Caco-2 (cell line): ENCODE measurements at places on chromosomes 4 and X. TPM values are rescaled to one million over a fixed set of nuclear protein-coding genes. Genes with fewer than 3 reads are reported as not detected.

GRCh38 chr4:142528433-142528832 is 317.7 kb downstream of the INPP4B start:
- DNase-seq = no peak

- no peak for DNase-seq
These were observed 189.1 kb downstream of the AFAP1 start for GRCh38 chr4:7750523-7750922.

DNA sequence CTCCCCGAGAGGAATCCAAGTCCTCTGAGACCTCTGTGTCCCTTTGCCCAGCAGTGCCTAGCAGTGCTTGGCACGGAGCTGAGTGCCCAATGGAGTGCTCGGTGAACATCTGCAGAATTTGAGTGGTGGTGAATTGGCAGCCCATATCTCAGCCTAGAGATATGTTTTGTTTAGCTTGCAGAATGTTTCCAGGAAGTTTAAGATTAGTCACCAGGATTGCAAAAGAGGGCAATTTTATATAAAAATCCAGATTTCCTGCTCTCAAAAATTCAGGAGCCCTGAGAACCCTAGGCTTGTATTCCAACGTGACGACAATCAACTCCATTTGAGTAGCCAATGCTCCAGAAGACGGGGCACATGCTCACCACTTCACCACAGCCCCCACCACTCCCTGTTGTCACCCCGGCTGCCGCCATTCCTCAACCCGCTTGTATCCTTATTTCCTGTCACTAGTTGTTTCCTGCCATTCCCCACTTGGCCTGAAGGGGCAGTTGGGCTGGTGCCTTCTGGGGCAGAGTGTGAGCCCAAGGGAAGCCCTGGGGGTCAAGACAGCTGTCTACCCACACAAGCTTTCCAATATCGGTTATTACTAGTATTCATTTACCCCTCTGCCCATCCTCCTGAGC is 116.9 kb downstream of the EFNB1 start:
- no peak for DNase-seq

DNA sequence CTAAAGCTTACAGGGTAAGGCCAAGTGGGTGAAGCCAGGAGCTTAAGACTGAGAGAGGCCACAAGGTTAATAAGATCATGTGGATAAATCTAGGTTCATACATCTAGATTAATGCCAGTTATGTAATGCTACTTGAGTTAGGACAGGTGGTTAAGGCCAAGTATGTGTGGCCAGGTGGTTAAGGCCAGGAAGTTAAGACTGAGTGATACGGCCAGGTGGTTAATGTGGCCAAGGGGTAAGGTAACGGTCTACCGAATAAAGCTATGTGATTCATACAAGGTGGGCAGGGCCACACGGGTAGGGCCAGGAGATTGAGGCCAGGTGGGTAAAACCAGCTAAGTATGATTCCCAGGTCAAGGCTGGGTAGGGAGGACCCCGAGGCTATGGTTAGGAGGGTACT is 223.0 kb downstream of the TACR3 start:
- DNase-seq = no peak

ART3 gene
- not detected in 2 replicates for total RNA-seq

USP26 gene
- total RNA-seq = not detected in 2 replicates

DNA sequence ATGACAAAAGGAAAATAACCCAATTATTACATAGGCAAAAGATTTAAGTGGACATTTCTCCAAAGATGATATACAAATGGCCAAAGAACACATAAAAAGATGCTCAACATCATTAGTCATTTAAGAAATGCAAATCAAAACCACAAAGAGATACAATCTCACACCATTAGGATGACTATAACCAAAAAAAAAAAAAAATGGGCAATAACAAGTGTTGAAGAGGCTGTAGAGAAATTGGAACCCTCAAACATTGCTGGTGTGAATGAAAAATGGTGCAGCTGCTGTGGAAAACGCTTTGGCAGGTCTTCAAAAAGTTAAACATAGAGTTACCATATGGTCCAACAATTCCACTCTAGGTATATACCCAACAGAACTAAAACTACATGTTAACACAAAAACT is 5.6 kb upstream of the PRDX4 start:
- DNase-seq = no peak

HS6ST2 gene
- 33.7 and 34.9 TPM in 2 replicates for total RNA-seq

APBB2 gene
- 80.7 and 88.6 TPM in 2 replicates for total RNA-seq

ETDA gene
- total RNA-seq = not detected in 2 replicates

- no peak for DNase-seq
These were observed 54.4 kb downstream of the MCUB start for GRCh38 chr4:109614466-109614865.

- DNase-seq = no peak
These were observed 857.2 kb downstream of the RPA4 start for GRCh38 chrX:97740886-97741285.

DNA sequence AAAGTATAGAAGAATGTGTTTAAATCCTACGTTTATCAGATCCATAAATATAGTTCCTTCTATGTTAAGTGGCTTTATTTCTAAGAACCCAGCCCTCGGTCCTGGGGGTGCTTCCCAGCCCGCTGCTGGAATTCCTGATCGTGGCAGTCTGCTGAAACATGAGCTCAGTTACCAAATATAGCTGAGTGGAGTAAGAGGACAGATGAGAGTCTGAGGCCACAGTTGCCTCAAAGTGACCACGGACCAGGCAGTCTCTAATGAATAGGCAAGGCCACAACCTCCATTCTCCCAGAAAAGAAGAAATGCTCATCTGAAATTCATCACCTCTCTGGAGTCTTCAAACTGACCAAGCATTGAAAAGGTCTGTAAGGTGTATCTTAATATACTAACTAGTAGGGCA is at the start of gene PALLD:
PALLD (plus strand) TSS at position 219 of the 400 bp plus-strand sequence.
- no peak for DNase-seq

DNA sequence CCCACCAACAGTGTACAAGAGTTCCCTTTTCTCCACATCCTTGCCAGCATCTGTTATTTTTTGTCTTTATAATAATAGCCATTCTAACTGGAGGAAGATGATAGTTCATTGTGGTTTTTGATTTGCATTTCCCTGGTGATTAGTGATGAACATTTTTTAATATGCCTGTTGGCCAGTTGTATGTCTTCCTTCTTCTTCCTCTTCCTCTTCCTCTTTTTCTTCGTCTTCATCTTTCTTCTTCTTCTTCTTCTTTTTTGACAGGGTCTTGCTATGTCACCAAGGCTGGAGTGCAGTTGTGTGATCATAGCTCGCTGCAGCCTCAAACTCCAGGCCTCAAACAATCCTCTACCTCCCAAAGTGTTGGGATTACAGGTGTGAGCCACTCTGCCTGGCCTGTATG is 87.4 kb downstream of the CCDC160 start:
- no peak for DNase-seq

DNA sequence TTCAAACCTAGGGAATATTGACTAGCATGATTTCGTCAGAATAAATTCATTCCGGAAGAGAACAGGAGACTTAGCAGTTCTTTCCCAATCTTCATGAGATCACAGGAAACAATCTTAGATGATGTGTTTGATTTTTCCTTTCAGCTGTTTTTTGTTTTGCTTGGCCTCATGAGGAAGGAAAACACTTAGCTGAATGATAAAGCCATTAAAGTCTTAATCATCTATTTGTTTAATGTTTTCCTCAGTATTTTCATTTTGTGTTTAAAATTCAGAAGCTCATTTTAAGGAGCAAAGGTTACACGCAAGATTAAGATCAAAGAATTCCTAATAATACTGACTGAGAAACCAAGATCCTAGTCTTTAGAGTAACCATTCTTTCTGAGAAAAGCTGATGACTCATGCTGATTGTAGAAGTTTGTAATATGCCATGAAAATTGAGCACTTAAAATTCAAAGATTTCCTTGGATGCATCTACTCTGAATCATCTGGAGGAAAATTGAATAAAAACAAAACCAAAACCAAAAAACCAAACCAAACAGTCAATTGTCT is 15.4 kb upstream of the TBC1D19 start:
- no peak for DNase-seq

- no peak for DNase-seq
These were observed 192.3 kb upstream of the ANKRD50 start for GRCh38 chr4:124904723-124905388.

DNA sequence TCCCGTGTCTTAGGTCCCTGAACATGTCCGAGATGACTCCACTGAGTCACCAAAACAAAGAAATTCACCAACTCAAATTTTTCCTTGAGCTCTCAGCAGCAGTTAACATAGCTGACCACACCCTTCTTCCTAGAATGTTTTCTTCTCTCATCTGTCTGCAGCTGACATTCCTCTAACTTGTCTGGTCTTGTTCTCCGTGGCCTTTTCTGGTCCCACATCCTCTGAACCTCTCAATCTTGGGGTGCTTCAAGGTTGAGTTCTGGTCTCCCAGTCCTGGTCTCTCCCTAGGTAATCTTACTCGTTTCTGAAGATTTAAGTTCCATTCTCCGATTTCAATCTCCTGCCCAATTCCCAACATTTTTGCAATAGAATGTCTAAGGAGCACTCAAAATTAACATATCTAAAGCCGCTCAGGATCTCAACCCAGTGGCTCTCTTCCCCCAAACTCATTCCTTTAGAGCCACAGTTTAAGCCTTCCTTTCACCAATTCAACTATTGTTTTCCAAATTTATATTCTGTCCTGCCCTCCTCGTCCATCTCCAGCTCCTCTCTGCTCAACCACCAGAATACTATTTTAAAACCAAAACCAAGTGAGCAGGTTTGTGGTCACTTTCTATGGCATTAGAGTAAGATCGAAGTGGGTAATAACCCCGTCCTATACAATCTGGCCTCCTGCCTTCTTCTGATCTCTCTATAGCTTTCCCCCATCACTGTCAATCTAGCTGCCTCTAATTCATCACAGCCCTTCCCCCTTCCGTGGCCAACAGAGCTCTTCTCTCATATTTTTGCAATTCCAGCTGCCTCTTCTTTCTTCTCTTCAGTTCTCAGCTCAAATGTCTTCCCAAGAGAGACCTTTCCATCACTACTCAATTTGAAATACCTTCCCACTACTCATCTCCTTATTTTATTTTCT is 1.2 kb downstream of the TRIML2 start:
- peak; percentile 13 for DNase-seq

- DNase-seq = no peak
These were observed 117.2 kb upstream of the FAT1 start for GRCh38 chr4:186840771-186841301.

DNA sequence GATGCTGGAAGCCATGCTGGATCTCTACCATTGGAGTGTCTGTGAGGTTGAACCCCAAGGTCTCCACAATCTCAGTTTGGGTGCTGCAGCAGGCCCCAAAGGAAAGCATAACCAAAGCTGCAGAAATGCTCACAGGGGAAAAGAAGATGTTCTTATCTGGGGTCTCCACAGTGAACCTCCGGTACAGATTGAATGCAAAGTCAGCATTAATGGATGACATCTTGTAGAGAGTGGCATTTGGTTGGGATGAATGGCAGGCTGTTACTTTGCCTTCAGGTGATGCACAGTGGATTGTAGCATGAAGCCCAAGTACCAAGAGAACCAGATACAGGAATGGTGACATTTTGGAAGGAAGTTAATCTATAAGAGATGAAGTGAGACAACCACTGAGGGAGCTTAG is 1.8 kb downstream of the SERPINA7 start:
- no peak for DNase-seq

DNA sequence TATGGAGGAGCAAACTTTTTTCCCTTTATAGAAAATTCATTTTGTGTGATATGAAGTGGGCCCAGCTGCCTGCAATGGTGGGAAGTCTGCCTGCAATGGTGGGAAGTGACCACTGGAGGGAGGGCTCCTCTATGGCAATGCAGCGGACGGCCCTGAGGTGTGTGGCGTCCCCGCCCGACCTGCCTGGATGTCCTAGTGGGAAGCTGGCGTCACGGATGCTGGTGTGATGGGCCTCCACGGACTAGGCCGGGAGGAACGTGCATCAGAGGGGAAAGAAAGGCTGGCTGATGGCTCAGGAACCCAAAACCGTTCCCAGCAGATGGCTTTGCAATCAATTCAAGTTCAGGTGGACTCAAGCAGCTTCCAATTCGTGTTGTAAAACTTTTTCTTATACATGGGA is 177.9 kb downstream of the AFAP1 start:
- DNase-seq = peak; percentile 72

DNA sequence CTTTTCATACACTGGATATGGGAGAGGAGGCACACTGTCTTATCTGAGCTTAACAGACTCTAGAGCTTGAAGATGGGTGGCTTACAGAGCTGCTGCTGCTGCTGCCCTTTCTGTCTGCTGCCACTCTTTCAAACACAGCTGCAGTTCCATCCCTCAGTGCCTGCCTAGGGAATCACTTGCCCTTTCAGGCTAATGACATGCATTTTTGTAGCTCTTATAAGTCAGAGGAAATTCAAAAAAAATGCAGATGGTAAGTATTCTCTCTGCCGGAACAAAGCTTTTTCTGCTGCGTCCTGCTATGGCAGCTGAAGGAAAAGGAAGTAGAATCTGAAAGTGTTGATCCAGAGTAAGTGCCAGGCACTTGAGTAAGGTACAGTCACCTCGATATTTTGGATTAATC is 460.4 kb upstream of the DIAPH2 start:
- DNase-seq = no peak

DNA sequence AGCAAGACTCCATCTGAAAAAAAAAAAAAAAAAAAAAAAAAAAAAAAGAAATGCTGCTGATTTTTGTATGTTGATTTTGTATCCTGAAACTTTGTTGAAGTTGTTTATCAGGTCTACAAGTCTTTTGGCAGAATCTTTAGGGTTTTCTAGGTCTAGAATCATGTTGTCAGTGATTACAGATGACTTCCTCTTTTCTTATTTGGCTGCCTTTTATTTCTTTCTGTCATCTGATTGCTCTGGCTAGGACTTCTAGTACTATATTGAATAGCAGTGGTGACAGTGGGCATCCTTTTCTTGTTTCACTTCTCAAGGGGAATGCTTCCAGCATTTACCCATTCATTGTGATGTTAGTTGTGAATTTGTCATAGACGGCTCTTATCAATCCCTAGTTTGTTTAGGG is 334.4 kb downstream of the SPRY1 start:
- DNase-seq = no peak

RASGEF1B gene
- total RNA-seq = 24.8 and 32.3 TPM in 2 replicates

EPHA5 gene
- 0.11 and 0.26 TPM in 2 replicates for total RNA-seq

- DNase-seq = no peak
These were observed 13.9 kb downstream of the PAGE2 start for GRCh38 chrX:55102754-55103153.

NAP1L3 gene
- total RNA-seq = not detected in 2 replicates

GLA gene
- total RNA-seq = 46.0 and 53.2 TPM in 2 replicates

MSANTD1 gene
- total RNA-seq = 0.93 and 0.95 TPM in 2 replicates

- DNase-seq = no peak
These were observed 23.3 kb downstream of the PRKX start for GRCh38 chrX:3690140-3690539.

- DNase-seq = peak; percentile 38
These were observed 52.4 kb downstream of the SCFD2 start for GRCh38 chr4:53313510-53313909.
